T-helper 17 cell (primary cell): ENCODE measurements at places on chromosomes 5 and 9. TPM values are rescaled to one million over a fixed set of nuclear protein-coding genes. Genes with fewer than 3 reads are reported as not detected.

The PCDHGA2 gene
- total RNA-seq, result not detected

The SLC6A18 gene
- total RNA-seq, result not detected

The TPD52L3 gene
- not detected for total RNA-seq

The ZNF366 gene
- total RNA-seq, result 0.39 TPM

The XRCC4 gene
- total RNA-seq, result 2.9 TPM

The NEUROG1 gene
- total RNA-seq, result not detected

GRCh38 chr5:59317023-59317773, 576.3 kb downstream of the PDE4D start:
- no peak for DNase-seq

DNA sequence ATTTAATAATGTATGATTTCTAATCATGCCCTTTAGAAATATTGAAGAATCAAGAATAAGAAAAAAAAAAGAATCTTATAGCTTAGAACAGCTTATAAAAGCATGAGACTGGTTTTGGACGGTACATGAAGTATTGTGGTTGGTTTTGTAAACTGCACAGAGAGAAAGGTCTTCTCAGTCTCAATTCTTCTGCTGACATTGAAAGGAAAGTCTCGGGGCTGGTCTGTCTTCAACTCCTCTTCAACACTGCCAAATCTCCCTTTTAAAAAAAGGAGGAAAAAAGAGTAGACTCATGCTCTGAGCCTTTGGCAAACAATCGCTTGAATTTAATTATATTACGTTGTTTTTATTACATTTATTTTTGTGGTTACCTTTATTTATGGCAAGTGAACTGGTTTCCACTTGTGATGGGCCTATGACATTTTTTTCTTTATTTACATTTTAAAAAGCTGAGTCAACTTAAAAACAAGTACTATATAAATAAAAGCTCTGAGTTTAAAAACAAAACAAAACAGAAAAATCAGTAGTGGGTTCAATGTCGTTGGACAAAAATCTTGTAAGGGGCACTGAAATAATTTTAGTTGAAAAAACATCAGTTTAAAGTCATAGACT, 32.8 kb upstream of the EBF1 start:
- no peak for DNase-seq

- DNase-seq, result no peak
Measured at GRCh38 chr9:20559231-20559890, 62.9 kb downstream of the MLLT3 start.

DNA sequence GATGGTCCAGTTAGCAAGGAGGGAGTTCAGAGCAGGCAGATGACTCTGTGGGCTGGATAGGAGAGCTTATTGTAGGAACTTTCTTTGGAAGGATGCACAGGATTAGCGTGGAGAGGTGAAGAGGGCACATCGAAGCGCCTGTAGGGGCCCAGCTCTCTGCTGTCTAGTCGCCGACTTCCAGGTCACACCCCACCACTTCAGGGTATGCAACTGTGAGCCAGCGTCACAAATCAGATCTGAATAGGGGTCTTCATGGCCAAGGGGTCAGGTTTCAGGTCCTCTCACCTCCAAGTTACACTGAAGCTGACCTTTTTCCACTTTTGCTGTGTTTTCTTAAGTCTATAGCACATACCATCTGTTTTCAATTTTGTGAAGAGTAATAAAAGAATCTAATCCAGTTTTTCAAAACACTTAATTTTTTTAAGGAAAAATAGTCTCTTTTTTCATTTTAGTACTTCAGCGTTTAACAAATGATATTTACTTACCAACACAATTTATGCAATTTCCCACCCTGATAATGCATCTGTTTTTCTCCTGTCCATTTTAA, 364.2 kb upstream of the CLINT1 start:
- no peak for DNase-seq

DNA sequence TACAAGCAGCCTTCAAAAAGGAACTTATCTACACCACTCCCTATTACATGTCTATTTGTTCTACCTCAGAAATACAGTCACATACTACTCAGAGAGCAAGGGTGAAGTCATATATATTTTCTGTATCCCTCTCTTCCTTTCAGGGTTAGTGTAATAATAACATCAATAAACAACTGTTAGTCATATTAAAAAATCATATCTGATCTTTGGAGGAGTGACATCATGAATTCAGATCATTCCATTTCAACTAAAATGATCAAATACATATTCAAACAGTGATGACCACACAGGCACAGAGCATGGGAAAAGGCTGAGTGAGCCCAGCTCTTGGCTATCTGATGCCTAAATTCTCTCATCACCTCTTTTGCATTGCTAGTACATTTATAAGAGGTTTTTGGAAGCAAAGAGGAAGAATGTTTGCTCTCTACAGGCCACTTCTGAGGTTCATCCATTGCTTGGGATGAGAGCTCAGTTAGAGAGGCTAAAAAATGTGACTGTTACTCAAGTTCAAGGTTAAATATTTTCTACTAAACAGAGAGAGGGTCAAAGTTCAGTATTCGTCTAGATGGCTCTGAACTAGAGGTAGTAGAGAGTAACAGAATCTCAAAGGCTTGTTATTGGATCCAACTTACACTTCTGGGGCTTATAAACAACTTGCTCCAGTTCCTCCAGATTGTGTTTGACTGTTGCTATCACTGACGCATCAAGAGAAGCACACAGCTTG, 39.0 kb downstream of the RIGI start:
- DNase-seq, result no peak

GRCh38 chr5:142881076-142881783, 111.1 kb downstream of the ARHGAP26 start:
- no peak for DNase-seq

DNA sequence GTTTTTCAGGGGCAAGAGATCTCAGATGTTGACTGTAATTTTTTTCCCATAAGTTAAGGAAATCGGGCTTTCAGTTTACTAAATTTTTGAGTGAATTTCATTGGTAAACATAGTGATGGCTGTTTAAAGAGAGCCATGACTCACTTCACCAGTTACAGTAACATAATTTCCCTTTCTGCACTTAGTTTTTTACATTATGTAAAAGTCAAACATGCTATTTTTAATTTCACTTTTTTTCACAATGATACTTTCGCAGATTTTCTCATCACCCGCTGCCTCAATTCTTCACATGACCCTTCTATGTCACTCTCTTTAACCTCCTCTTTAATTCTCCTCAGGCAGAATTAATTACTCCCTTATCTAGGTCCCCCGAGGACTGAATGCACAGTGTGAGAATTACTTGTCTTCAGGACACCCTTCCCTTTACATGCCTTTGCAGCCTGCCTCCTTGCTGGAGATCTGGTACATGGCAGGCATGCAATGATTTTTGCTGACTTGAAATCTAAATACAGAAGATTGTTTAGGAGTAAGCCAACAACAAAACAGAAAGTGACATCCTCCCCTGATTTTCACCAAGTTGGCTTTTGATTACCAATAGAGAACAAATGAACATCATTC, 217.5 kb upstream of the S1PR3 start:
- DNase-seq, result no peak

DNA sequence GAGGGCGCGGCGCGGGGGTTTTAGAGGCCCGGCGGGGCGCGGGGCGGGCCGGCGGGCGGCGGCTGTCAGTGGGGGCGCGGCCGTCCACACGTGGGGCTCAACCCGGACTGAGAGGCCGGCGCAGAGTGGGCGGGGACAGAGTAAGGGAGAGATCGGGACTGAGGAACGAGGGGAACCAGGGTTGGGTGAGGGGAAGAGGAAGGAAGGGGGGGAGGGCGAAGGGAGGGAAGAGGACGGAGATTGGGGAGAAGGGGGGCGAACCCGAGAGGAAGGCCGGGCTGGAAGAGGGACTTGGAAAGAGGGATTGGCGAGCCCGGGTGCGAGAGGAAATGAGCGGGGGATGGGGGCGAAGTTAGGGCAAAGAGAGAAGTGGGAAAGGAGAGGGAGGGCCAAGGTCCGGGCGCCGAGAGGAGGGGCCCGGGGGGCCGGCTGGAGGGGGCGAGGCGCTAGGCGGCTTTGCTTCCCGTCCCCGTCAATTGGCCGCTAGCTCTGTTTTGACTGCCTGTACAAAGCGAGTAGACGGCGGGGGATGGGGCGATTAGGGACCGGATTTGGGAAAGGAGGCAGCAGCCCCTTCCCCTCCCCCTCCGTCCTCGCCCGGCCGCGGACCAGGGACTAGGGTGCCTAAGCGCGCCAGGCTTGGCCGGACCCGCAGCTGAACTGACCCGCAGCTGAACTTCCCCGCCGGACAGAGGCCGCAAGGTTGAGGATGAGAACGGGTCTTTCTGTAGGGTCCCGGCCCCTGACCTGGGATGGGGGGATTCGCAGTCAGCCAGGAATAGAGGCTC, 399 bp upstream of the FBN2 start:
- no peak for DNase-seq

GRCh38 chr5:168059131-168059530, 232.3 kb upstream of the WWC1 start:
- DNase-seq, result no peak

DNA sequence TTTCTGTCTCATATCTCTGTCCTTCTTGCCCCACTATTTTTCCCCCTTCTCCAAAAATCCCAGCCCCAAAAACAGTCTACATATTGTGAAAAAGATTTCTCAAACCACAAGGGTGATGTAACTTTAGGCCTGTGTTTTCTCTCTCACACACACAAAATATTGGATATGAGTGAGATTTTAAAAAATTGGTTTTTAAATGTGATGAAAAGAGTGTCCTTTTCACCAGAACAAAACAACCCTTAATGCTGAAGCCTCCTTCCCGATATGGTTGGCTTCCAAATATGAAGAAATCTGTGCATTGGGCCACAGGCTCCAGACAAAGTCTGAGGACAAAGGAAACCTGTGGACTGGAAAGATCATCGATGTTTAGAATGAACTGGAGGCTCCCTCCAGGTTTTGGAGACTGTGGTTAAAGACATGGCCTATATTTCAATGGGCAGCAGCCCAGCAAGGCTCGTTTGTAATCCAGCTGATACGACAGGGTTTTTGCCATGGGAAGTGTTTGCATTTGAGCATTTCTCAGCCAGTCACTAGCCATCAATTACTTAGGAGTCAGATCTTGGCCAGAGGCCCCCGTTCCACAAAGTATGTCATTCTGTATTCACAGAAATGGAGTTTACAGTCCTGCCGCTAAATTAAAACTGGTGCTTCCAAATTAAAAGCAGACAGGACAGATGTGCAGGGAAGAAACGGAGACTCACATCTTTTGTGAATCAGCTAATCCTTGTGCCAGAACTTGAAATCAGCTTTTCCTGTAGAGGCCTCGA, 546.3 kb downstream of the EBF1 start:
- DNase-seq, result no peak

GRCh38 chr5:17832949-17833745, 198.9 kb downstream of the TAF11L14 start:
- no peak for DNase-seq

DNA sequence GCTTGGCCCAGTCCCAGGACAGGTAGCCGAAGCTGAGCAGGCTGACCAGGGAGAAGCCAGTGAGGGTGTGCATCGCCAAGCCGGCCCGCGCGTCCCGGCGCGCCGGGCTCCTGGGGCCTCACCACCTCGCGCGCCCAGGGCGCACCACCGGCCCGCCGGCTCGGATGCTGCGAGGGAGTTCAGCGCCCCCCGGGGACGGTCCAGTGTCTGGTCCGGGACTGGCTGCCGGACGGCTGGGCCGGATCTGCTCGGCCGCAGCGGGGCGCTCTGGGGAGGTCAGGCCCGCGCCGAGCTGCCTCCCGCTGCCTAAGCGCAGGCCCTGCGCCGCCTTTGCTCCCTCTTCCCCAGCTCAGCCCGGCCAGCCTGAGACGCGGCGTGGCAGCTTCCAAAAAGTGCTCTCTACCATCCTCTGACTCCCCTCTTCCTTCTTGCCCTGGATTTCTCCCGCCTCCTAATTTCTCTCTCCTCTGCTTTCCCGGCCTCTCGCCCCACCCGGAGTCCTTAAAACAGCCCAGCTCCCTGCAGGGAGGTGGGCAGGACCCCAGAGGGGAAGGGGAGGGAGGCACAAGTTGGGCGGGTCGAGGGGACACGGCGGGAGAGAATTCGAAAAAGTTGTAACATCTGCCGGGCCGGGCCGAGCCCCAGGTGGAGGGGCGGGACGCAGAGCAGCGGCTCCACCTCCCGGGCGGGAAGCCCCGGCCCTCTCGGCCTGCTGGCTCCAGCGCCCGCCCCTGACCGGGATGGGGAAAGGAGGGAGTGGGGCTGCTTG, at the start of gene ARSI:
Gene ARSI, minus strand, starts transcription at position 605 of the 769 bp plus-strand sequence. Its CDS starts 532 bp downstream, at position 73.
- no peak for DNase-seq

GRCh38 chr5:56490971-56491468, 257.9 kb upstream of the ANKRD55 start:
- no peak for DNase-seq

DNA sequence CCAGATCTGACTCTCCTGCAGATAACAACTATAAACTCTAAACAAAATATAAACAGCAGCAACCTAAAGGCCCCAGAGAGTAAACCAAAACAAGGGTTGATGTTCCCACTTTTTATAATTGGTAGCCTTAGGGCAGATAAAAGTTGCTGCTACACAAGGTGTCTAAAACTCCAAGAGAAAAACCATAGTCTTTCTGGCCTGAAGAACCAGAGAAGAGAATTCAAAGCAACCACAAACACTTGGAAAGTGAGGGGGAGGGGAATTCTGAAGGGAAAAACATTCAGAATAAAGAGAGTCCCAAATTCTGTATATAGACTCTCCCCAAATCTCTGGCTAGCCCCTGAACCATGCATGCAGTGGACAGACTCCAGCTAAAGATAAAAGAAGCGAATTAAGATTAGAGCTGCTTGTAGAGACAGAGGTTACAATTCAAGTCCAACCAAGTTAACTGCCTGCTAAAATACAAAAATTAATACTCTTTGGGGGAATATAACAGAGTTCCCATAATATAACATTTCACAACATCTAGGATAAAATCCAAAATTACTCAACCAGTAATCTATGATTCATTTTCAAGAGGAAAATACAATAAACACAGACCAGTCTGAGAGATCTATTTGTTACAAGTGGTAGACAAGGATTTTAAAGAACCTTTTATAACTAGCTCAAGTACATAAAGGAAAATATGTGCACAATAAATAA, 37.5 kb upstream of the RGMB start:
- no peak for DNase-seq

DNA sequence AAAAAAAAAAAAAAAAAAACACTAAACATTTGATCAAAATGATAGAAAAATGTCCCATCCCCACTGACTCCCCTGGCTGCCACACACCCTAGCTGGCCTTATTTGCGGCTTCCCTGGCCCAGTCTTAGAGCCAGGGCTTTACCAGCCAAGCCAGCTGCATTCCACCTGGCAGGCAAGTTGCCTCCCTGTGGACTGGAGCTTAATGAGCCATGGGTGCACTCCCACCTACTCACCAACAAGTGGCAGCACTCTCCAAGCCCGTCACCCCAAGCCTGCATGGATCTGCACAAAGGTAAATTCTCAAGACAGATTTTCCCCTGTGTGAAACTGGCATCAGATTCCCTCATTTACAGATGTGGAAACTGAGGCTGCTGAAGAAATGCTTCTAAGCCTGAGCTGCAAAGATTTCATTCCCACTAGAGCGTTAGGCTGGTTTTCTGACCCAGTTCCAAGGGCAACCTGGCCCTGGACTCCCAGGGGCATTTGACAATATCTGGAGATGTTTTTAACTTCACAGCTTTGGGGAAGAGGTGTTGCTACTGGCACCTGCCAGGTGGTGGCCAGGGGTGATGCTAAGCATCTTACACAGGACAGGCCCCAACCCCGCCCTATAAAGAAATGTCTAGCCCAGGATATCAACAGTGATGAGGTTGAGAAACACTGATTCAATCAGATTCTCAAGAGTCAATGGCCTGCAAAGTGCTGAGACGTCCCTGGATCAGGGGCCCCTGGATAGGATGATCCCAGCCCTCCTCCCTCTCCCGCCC, 21.9 kb upstream of the VDAC1 start:
- no peak for DNase-seq

- no peak for DNase-seq
Measured at GRCh38 chr9:117293206-117294114, 121.4 kb downstream of the ASTN2 start.
